GM06990 (cell line): ENCODE measurements at places on chromosomes 4 and X.
A peak's percentile ranks its signal among the peaks of the same experiment; 100 is the strongest.

DNA sequence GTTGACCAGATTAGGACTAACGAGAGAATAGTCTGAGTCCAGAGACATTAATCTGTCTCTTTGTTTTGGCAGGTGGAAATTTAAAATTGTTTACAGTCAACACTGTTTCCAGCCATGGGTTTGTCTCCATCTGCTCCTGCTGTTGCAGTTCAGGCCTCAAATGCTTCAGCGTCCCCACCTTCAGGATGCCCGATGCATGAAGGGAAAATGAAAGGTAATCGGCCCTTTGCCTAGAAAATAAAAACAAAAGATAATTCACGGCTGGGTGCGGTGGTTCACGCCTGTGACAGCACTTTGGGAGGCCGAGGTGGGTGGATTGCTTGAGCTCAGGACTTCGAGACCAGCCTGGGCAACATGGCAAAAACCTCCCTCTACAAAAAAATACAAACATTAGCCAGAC lies 815 bp downstream of the HCCS start:
- DNase-seq = no peak

DNA sequence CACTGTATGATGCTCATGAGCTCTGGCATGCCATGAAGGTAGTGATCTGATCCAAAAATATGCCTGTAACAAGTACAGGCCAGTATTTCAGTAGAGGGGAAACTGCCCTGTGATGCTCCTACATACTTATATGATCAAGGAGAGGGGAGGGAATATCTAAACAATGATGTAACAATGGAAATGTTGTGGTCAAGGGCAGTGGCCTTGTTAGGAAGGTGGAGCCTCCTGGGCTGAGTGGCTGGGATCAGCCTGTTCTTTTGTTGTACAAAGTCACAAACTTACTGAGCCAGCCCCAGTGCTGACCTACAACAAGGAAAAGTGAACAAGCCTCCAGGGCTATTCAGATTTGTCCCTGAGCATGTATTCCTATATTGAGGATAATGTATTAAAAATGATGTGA lies 70.3 kb downstream of the ANXA10 start:
- no peak for DNase-seq

DNA sequence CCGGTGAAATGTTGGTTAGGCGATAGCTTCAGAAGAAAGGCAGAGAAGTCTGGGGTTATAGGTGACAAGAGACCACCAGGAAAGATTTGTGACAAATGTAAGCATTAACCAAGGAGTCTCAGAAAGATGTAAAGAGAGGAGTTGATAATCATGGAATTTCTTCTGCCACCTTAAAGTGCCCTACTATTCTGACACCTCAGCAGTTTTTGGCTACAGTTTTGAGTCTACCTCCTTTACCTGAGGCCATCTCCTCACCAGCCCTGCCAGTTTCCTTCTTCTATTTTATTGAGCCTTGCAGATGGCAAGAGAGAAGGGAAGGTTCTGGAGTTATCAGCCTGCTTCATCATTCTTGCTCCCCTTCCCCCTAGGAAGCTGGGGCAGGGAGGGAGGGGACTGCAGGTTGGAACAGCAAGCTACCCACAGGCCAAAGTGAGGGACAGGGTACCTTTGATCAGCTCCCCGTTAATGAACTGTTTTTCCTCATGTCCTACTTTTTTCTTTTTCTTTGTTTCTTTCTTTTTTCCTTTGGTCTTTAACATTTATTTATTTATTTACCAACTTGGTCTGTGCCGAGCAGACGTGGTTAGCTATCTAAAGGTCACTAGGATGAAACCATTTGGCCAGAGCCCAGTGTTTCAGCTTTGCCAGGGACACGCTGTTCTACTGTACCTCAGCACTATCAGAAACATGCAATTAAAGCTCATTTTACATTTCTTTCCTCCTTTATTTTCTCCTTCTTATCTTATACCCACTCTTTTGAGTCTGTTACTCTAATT lies 438.7 kb upstream of the AR start:
- DNase-seq = no peak

- no peak for DNase-seq
Observed at GRCh38 chrX:153366878-153367538, 33.1 kb downstream of the ZNF275 start.

GRCh38 chr4:99807666-99808065 lies 9.0 kb upstream of the DAPP1 start:
- no peak for DNase-seq

DNA sequence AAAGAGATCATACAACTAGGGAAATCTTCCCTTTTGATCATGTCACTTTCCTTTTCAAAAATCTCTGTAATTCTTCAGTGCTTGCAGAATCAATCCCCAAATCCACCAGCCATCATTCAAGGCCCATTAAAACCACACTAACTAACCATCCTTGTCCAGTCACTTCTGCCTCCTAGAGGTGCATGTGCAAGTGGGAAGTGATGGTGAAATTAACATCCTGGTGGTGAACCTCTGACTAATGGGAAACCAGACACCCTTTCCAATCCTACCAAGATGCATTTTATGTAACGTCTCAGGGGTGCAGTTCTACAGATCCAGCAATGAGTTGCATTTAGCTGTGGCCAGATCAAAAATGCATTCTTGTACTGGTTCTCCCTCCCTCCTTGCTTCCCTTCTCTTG lies 341.8 kb downstream of the RAPGEF2 start:
- DNase-seq = no peak

- DNase-seq = peak; percentile 67
Observed at GRCh38 chr4:8534129-8534528, 46.1 kb upstream of the GPR78 start.

DNA sequence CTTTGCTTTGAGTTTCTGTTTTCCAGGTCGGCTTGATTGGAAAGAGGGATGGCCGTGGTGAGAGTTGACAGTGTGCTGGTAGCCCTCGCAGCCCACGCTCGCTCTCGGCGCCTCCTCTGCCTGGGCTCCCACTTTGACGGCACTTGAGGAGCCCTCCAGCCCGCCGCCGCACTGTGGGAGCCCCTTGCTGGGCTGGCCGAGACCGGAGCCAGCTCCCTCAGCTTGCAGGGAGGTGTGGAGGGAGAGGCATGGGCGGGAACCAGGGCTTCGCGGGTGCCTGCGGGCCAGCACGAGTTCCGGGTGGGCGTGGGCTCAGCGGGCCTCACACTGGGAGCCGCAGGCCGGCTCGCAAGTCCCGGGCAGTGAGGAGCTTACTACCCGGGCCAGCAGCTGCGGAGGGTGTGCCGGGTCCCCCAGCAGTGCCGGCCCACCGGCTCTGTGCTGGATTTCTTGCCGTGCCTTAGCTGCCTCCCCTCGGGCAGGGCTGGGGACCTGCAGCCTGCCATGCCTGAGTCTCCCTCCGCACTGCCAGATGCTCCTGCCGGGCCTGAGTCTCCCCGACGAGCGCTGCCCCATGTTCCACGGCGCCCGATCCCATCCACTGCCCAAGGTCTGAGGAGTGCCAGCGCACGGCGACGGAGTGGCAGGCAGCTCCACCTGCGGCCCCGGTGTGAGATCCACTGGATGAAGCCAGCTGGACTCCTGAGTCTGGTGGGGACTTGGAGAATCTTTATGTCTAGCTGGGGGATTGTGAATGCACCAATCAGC lies 166.4 kb upstream of the FAT1 start:
- DNase-seq = no peak

GRCh38 chr4:188485906-188486305 lies 346.7 kb downstream of the TRIML1 start:
- no peak for DNase-seq

GRCh38 chr4:152559641-152560040 lies 23.7 kb upstream of the FBXW7 start:
- no peak for DNase-seq

GRCh38 chrX:12779534-12779933 lies 11.7 kb upstream of the PRPS2 start:
- no peak for DNase-seq

DNA sequence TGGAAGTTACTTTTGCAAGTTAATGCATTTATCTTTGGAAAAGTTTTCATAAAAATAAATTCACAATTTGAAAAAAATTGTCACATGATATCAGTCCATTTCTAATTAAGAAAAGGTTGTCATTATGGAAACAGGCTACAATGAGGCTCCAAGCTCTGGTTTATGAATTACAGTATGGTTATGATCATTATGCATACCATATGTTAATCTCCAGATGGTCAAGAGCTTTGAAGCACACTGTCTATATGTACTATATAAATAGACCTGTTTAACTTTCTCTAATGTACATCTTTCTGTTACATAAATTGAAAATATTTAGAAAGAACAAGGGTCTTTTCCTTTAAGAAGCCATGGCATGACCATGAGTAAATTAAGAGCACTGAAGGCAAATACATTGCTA lies 2338.8 kb downstream of the PCDH7 start:
- no peak for DNase-seq

- DNase-seq = no peak
Observed at GRCh38 chr4:83701041-83701440, 165.1 kb downstream of the GPAT3 start.

DNA sequence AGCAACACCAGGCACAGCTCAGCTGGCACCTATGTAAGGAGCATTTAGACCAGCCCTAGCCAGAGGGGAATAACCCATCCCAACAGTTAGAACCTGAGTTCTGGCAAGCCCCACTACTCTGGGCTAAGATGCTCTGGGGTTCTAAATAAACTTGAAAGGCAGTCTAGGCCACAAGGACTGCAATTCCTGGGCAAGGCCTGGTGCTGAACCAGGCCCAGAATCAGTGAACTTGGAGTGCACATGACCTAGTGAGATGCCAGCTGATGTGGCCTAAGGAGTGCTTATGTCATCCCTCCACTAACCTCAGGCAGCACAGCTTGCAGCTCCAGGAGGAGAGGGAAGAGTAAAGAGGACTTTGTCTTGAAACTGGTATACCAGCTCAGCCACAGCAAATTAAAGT lies 7.6 kb upstream of the PRRG3 start:
- no peak for DNase-seq

GRCh38 chr4:160353548-160353947 lies 1250.7 kb downstream of the RAPGEF2 start:
- DNase-seq = no peak

DNA sequence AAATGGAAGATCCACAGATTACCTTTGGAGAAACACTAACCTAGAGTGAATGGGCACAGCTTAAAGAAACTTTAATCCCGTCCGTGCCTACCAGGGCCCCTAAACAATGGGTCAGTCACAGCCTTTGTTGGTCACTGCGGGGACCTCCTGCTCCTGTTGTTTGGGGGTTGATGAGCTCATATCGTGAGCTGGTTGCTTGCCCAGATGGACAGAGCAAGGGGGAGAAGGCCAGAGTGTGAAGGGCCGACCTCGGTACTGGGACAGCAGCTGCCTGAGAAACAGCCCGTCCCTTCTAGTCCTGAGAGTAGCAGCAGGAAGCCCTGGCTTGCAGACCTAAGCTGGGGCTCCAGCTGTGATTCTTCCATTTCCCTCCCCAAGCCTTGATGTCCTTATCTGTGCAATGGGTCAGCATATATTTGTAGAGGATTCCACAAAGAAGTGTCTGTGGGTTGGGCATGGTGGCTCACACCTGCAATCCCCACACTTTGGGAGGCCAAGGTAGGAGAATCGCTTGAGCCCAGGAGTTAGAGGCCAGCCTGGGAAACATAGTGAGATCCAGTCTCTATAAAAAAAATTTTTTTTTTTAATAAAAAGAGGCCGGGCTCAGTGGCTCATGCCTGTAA lies 69.6 kb upstream of the SLC34A2 start:
- DNase-seq = no peak

DNA sequence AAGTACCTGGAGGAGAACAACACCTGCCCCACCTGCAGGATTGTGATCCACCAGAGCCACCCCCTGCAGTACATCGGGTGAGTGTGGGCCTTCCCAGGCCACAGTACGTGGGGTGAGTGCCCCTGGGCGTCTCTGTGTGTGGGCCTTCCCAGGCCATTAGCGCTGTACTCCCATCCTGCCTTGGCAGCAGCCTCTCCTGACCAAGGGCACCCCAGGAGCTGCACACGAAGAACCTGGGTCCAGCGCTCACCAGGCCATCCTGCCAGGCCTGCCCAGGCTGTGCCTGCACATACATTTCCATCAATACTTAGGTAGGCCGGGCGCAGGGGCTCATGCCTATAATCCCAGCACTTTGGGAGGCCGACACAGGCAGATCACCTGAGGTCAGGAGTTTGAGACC lies 29.3 kb downstream of the PCGF3 start:
- no peak for DNase-seq

DNA sequence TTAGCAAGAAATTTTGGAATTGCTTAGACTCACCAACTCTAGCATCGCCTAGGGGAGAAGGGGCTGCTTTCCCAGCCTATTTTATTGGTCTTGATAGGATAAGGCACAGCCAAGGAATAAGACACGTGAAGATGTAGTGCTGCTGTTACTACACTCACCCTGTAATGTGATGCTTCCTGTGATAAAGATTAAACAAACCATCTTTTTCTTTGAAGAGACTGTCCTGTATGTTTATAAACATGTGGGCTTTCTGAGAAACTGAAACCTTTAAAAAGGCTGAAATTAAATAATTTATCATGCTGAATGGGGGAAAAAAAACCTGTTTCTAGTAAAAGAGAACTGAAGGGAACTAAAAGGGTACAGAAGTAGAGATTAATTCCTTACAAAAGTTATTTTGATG lies 13.2 kb downstream of the TAPT1 start:
- DNase-seq = no peak

DNA sequence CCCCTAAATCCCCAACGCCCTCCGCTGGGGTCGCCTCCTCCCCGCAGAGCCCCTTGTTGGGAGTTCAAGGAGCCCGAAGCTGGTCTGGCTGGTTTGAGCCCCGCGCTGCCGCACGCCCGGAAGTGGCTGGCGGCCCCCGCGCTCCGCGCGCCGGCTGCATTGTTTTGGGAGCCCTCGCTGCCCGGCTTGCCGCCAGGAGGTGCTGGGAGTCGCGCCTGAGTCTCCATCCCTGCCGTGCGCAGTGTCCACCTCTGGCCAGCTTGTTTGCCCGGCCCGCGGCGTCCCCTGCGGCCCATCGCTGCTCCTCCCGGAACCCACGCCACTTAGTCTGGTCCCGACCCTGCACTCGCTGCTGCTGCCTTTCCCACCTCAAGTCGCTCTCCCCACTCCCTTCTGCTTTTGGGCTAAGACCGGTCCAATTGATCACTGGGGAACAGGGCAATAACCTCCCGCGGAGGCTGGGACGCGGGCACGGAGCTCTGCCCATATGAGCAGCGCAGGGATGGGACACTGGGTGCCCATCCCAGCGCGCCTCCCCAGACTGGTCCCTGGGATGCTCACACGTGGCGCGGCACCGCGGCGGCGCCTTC lies 2.2 kb upstream of the SFRP2 start:
- peak; percentile 26 for DNase-seq

DNA sequence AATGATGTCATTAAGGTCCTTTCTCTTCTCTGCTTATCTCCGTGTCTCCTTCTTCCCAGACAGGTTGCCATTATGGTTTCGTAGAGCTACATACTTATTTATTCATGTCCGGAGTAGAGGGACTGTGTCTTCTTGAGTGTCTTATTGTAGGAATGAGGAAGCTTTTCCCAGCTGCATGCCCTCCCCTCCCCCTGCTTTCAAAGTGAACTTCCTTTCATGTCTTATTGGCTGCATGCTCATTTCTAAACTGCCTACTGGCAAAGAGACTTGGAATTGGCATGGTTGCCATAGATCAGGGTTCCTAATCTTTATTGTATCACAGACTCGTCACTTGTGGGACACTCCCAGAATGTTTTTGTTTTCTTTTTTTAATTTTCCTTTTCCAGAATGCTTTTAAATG lies 15.4 kb downstream of the VAMP7 start:
- DNase-seq = no peak
